NCI-H345 (cell line): ENCODE measurements at places on chromosomes 7 and 10.

DNA sequence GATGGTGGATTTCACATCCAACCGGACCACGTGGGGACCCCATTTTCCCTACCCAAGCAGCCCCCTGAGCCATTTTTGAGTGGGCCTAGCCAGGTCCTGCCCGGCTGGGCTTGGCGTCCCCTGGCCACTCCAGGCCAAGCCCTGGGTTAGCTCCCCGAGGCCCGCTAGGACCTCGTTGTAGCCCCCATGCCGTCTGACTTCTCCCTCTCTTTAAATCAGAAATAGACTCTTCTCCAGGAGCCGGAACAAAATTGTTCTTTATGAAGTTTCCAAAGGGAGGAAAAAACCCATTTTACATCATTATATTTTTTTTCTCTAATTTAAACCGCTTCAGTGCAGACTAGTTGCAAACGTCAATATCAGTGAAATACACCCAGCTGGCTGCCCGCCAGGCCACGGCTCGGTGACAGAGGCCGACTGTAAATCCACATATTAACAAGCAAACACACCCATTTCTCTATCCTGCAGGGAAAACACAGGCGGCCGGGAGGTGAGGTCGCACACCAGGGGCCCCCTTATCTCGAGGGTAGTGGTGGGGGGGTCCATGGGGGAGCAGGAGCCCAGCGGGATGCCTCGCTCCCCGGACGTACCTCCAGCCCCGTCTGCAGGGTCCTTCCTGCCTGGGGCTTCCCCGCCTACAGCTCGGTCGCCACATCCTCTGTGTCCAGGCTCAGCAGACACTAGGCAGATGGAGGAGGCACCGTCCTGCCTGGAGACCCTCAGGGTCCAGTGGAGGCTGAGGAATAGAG lies 72.7 kb downstream of the ELFN1 start:
- DNase-seq, result peak; percentile 67

- DNase-seq, result no peak
Measured at GRCh38 chr10:102777711-102778453, 34.1 kb downstream of the WBP1L start.

DNA sequence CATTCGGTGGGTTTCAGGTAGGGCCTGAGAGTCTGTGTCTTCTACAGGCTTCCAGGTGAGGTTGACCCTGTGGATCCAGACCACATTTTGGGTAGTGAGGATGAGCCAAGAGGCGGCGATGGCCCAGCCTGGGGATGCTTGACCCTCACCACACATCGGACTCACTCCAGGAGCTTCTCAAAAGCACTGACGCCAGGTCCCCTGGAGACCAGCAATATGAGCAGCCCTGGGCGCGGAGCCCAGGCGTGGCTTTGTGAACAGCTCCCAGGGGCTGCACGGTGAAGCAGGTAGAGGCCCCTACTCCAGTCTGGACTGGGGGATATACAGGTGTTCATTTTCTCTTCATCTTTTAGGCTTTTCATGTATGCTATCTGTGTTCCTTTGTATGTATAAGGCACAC lies 139.7 kb upstream of the PCBD1 start:
- DNase-seq, result no peak

DNA sequence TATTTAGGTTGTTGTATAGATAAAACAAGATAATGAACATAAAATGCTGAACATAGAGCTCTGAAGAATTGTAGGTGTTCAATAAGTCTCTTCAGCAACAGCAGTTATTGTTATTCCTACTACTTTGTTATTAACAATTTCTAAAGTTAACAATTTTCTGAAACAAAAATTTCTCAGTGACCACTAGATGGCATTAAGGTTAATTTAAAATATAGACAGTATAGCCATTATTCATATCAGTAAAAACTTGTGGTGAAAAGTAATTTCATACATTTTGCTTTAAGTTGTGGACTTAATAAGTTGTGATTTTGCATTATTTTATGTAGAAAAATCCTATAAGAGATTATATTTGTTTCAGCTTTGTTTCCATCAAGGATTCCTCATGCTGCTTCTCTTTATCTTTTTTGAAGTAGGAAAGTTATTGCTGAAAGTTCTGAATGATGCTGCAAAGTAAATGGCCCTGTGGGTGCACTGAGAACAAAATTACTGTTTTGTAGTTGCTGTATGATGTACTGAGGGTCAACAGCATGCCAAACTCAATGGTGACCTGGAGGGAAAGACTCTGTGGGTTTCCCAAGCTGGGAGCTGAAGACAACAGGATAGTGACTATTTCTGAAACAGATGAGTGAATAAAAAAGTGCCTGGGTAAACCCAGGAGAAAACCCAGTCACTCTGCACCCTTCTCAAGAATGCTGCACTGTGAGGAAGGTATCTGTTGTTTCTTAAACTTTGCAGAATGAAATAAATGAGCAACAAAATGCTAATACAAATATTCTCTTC lies 253.6 kb downstream of the KIF20B start:
- no peak for DNase-seq

GRCh38 chr7:43938892-43939482 lies 12.8 kb downstream of the UBE2D4 start:
- no peak for DNase-seq
